Naive B cell (primary cell): ENCODE measurements at places on chromosomes 5 and 9.

- no peak for DNase-seq
Measured at GRCh38 chr5:24714746-24715145, 70.0 kb upstream of the CDH10 start.

- no peak for DNase-seq
Measured at GRCh38 chr5:78763659-78764189, 115.2 kb upstream of the LHFPL2 start.

- no peak for DNase-seq
Measured at GRCh38 chr5:41636605-41637004, 126.2 kb upstream of the PLCXD3 start.

GRCh38 chr9:4422495-4422894 is 67.8 kb upstream of the SLC1A1 start:
- DNase-seq, result no peak

DNA sequence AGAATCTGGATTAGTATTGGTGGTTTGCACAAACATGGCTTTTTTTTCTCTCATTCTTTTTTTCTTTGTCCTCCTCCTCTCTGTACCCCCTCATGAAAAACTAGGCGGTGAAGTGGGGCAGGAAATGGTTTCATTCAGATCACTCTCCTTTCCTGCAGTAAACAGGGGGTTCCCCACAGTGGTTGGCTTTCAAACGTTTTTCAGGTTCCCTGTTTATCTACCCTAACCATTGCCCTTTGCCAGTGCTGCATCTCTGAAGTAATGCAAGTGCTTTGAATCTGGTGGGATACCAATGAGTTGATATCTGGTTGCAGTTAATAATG is 29.8 kb downstream of the NR4A3 start:
- DNase-seq, result peak; percentile 58
